Pulmonary artery endothelial cell (primary cell): ENCODE measurements at places on chromosomes 12 and 14. TPM values are rescaled to one million over a fixed set of nuclear protein-coding genes. Genes with fewer than 3 reads are reported as not detected.

SMCO2 gene
- total RNA-seq = 0.13 and 0.14 TPM in 2 replicates

KCNH3 gene
- 0.26 and 0.28 TPM in 2 replicates for total RNA-seq

KRT2 gene
- total RNA-seq = not detected in 2 replicates

OS9 gene
- total RNA-seq = 194 and 222 TPM in 2 replicates

VRTN gene
- total RNA-seq = not detected in 2 replicates

DNA sequence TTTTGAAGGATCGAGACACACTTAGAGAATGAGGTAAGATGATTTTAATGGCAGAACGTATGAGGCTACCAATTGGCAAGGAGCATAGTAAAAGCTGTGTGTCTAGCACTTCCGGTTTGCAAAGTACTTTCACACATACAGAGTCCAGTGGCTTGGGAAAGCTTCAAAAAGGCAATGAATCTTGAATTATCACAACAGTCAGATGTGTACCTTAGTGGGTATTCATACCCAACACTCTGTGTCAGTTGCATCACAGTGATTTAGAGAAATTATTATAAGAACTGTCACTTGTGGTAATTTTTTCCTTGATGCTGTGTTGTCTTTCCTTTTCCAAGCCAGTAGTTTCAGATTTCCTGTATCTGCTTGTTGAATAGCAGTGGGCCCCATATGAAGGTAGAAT lies 424.1 kb downstream of the PCNX1 start:
- no peak for DNase-seq

DNA sequence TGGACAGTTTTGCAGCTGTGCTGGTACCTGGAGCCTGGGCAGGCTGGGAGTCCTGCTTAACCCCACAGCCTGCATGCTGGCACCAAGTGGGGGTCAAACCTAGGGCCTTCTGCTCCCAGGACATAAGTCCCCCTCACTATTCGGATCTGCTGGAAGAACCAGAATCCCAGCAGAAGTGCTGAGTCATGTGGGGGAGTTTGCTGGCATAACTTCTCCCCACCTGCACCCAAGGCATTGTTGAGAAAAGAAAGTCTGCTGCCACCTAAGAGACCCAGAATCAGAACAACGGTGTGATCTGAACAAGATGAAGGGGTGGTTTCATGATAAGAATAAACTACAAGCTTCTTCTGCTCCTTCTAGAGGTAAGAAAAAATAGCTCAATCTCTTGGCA lies 102.7 kb downstream of the RBM19 start:
- DNase-seq = no peak

GRCh38 chr14:71591231-71591630 lies 341.0 kb upstream of the RGS6 start:
- no peak for DNase-seq

DNA sequence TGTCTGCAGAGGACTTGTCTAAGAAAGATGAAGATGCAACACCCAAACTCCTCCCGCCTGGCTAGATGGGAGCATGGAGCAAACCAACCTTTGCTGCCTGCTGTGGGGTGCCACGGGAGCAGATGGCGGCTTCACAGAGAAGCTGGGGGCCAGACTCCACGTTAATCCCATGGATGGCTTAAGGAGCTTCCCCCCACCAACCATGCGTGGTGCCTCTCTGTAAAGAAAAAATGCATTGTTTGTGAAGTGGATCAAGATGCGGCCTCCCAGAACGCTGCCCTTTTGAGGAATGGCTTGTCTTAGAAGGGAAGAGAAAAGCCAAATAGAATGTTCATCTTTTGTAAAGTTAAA lies 15.6 kb downstream of the MVK start:
- no peak for DNase-seq

GRCh38 chr14:104384776-104385071 lies 194.8 kb upstream of the C14orf180 start:
- no peak for DNase-seq

DNA sequence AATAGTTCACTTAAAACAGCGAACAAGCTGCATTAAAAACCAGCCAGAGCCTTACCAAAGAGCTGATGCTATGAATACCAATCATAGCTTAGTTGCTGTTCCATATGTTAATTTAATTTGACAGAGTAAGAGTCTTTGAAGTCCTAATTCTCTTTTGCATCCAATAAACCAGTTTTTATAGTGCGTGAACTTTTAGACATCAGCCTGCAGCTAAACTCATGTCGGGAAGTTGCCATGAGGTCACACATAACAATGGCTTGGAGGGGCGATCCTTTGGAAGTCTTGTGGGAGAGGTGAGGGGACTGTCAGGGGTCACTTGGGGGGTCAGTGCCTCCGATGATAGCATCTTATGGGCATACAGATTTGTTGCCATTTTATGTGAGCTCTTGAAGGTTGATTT lies 81.7 kb downstream of the HMGA2 start:
- no peak for DNase-seq

DNA sequence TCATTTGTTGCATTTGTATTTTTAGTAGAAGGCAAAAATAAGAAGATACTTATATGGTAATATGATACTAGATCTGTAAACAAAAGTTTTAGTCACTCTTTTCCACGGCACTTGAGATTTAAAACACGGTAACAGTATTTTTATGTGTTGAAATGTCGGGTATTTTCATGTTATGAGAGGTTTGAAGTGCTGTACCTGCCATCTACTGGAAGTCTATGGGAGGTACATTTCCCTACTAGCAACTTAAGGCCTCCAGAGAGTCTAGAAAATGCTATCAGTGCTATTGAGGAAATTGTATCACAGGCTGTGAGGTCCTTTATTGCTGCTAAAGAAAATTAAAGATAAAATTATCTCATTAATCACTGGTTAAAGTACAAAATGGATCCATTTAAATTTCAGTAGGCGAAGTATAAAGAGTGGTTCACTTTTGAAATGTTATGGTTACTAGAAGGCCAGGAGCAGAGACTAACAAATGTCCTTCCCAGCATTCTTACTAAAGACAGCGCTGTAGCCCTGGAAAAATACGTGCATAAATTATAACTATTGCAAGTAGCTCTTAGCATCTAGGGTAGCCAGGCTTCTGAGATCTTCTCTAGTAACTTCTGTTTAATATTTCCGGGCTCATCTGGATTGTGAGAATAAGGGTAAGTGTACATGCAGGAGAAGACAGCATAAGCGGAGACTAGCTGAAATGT lies 77.6 kb upstream of the PRKD1 start:
- DNase-seq = peak; percentile 19

DNA sequence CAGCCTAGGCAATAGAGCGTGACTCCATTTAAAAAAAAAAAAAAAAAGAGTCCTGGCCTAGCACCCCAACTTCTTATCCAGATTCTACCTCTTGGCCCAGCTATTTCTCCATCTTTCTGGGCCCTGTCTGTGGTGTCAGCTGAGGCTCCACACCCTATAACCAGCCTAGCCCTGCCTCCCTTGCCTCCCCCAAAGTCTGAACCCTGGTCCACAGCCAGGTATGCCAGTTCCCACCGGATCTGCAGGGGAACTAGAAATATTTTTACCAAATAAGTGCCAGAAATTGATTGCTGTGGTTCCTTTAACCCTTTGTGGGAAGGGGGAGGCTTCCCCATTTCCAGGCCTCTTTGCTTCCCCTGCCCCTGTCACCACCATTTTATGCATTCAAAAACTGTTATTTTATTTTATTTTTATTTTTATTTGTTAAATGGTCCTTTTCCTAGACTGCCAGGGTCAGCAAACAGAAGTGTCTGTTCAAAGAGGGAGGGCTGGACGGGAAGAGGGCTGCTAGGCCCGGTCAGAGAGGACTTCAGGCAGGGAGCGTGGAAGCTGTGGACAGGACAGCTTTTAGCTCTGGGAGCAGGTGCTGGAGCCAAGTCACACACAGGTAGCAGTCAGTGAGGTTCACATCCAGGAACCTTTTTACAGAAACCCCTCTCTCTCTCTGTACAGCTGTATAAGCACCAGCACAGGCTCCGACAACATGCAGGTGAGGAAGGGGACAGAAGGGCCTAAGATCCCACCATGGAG lies 23.2 kb downstream of the TTC9 start:
- no peak for DNase-seq

GRCh38 chr14:35292770-35293561 lies 784 bp downstream of the PSMA6 start:
- no peak for DNase-seq

- no peak for DNase-seq
Observed at GRCh38 chr14:101813171-101813759, 51.8 kb downstream of the PPP2R5C start.

- no peak for DNase-seq
Observed at GRCh38 chr14:65184032-65184764, 81.9 kb upstream of the MAX start.

DNA sequence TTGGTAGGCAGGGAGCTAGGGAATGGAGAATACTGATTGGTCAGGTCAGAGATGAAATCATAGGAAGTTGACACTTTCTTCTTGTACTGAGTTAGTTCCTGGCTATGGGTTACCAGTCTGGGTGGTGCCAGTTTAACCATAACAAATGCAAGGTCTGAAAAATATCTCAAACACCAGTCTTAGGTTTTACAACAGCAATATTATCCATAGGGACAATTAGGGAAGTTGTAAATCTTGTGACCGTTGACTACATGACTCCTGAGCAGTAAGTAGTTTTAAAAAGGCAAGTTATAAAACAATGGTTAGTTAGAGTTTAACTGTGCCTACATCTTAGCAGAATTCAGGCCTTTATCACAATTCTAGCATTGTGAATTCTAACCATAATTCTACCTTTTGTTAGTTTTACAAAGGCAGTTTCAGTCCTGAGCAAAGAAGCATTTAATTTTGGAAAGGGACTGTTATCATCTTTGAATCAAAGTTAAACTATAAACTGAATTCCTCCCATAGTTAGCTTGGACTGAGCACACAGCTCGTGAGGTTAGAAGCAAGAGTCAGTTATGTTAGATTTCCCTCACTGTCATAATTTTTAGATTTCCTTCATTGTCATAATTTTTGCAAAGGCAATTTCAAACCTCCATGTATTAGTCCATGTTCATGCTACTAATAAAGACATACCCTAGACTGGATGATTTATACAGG lies 19.7 kb upstream of the MON2 start:
- DNase-seq = no peak

GRCh38 chr12:122052285-122052684 lies 26.3 kb upstream of the MLXIP start:
- no peak for DNase-seq
